GF-D8 (cell line): ENCODE measurements at places on chromosomes 4 and X.

GRCh38 chr4:169229571-169230028 is 41.2 kb downstream of the SH3RF1 start:
- DNase-seq = no peak

DNA sequence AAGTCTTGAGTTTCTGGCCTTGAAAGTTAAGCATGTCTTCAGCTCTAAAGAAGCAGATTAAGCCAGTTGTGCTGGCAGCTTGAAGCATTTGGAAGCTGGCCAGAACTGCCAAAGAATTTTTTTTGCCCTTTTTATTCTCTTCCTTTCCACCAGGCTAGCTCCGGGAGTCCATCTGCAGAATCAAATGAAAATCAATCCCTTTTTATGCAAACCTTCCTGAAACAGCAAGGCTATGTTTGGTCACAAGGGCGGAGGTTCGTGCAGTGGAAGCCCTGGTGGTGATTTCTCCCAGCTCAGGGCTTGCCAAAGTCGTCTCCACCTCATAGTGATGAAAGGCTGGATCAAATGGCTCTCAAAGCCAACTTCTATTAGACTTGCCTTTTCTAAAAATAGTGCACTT is 21.6 kb upstream of the C4orf54 start:
- no peak for DNase-seq

GRCh38 chrX:141879616-141880015 is 24.1 kb upstream of the MAGEC1 start:
- DNase-seq = no peak

DNA sequence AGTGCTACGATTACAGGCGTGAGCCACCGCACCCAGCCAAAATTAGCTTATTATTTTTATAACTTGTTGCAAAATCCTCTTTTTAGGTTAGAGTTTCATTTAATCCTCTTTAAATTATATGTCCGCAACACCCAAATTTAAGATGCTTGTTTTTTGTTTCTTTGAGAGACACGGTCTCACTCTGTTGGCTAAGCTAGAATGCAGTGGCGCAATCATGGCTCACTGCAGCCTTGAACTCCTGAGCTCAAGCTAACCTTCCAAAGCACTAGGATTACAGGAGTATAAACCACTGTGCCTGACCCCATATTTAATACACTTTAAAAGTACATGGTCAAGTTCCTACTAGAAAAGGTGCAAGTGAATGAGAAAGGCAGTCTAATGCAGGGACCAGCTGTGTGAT is 2.2 kb downstream of the RBBP7 start:
- DNase-seq = no peak

DNA sequence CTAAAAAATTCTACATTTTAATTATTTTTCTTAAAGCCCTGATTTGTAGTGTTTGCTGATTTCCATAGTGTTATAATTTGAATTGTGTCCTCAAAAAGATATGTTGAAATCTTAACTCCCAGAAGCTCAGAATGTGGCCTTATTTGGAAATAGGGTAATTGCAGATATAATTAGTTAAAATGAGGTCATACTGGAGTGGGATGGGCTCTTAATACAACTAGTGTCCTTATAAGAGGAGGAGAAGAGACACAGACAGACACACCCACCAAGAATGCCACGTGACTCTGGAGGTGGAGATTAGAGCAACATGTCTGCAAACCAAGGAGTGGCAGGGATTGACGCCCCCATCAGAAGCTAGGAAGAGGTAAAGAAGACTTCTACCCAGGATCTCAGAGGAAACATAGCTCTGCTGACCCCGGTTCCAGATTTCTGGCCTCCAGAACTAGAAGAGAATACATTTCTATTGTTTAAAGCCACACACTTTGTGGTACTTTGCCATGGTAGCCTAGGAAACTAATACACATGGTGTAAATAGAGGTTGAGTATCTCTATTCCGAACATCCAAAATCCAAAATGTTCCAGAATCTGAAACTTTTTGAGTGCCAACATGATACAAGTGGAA is 70.5 kb upstream of the IRF2 start:
- DNase-seq = no peak

GRCh38 chr4:21307709-21308108 is 607.5 kb downstream of the PACRGL start:
- no peak for DNase-seq
